ENCODE measurements at places on chromosomes 12 and 14. TPM values are rescaled to one million over a fixed set of nuclear protein-coding genes. Genes with fewer than 3 reads are reported as not detected.

The PAX9 gene
- 0.79 TPM for total RNA-seq

The GPR162 gene
- total RNA-seq = not detected

The GZMH gene
- 1.9 TPM for total RNA-seq

The KLRB1 gene
- total RNA-seq = 1.2 TPM

The PLEK2 gene
- total RNA-seq = 61.1 TPM

The DLK1 gene
- not detected for total RNA-seq

The EIF2S3B gene
- total RNA-seq = not detected

The RPGRIP1 gene
- total RNA-seq = 0.27 TPM

The KRT86 gene
- total RNA-seq = not detected

The CHGA gene
- total RNA-seq = 9.2 TPM

Data from transverse colon (tissue), 4 donors.